G401 (cell line): ENCODE measurements at places on chromosomes 3 and 15. TPM values are rescaled to one million over a fixed set of nuclear protein-coding genes. Genes with fewer than 3 reads are reported as not detected.

GRCh38 chr3:175312791-175313190 lies 453.7 kb downstream of the NAALADL2 start:
- DNase-seq = no peak

- no peak for DNase-seq
Observed at GRCh38 chr3:18791182-18791581, 357.1 kb upstream of the KCNH8 start.

DNA sequence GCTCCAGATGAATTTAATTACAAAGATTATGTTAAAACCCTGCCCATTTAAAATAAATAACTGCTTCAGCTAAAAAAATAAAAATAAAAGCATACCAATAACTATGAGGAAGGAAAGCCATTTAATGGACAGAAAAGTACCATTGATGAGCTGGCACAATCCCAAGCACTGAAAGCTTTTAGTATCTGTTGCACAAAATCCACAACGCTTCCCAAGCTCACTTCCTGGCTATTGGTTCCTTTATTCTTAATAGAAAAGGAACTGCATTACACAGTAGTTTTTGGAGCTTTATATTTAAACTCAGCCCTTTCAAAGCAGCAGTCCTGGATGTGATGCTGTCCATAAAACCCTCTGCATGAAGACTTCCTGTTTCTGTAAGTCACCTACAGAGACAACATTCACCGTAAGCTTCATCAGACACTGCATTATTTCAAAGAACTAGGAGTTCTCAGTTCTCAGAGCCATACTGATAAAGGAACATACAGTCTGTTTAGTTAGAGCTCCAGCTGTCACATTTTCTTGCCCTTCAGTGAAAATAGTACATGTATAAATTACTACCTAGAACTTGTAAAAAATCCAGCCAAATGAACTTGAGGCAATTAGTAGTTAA lies 81.5 kb downstream of the CSNK1G1 start:
- DNase-seq = peak; percentile 34

Gene KLF15
- total RNA-seq = 5.9 and 8.7 TPM in 2 replicates

- no peak for DNase-seq
Observed at GRCh38 chr15:83472797-83473196, 25.7 kb downstream of the SH3GL3 start.

- no peak for DNase-seq
Observed at GRCh38 chr3:111412656-111413055, 129.3 kb upstream of the CD96 start.

GRCh38 chr3:10744098-10744465 lies 71.9 kb upstream of the SLC6A11 start:
- DNase-seq = no peak
